Stimulated activated CD4-positive, alpha-beta T cell treated with anti-CD3 and anti-CD28 coated beads, Interleukin-15, amount 100 ng/mL, for 48 hours (primary cell): ENCODE measurements at places on chromosomes 16 and 17.
A peak's percentile ranks its signal among the peaks of the same experiment; 100 is the strongest.

GRCh38 chr17:17356931-17357270, 53.7 kb downstream of the NT5M start:
- no peak for DNase-seq

GRCh38 chr17:68288375-68288774, 2.6 kb downstream of the SLC16A6 start:
- DNase-seq, result no peak

- peak; percentile 43 for DNase-seq
Observed at GRCh38 chr16:89422527-89422904, 67.8 kb downstream of the ANKRD11 start.

DNA sequence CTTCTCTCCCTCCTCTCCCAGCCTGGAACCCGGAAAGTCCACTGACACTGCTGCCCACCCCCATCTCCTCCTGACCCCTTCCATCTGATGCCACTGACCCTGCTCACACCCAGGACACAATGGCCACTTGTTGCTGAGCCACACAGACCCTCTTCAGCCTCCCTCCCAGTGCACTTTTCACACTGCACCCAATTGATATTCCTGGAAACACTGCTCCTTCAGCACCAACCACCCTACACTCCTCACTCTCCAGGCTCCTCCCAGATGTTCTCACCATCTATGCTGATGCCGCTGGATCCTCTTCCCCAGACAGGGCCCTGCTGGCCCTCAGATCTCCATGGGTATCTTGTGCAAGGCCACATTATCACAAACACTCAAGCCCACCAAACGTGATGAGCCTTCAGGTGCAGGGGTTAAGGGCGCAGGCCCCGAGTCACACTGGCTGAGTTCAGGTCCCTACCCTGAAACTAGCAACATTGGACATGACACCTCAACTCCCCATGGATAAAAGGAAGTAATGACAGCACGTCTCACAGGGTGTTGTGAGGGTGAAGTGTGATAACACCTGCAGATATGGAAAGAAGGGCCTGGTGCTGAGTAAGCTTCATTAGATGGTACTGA, 238.1 kb downstream of the ZNF423 start:
- no peak for DNase-seq

- no peak for DNase-seq
Observed at GRCh38 chr17:21186399-21187187, 27.4 kb downstream of the TMEM11 start.

DNA sequence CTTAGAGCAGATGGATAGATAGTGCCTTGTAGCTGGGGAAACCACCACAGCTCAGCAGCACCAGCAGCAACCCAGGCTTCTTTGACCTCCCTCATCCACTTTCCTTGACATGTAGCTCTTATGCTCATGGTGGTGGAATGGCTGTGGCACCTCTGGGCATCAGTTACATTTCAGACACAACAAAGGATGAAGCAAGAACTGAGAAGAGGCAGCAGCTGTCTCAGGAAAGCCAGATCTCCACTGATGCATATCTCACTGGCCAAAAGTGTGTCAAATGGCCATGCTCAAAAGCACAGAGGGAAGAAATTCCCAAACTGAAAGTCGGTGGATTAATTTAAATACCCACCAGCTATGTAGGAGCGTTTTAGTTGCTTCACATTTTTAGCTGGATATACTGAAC, 671.4 kb upstream of the SALL1 start:
- DNase-seq, result no peak

DNA sequence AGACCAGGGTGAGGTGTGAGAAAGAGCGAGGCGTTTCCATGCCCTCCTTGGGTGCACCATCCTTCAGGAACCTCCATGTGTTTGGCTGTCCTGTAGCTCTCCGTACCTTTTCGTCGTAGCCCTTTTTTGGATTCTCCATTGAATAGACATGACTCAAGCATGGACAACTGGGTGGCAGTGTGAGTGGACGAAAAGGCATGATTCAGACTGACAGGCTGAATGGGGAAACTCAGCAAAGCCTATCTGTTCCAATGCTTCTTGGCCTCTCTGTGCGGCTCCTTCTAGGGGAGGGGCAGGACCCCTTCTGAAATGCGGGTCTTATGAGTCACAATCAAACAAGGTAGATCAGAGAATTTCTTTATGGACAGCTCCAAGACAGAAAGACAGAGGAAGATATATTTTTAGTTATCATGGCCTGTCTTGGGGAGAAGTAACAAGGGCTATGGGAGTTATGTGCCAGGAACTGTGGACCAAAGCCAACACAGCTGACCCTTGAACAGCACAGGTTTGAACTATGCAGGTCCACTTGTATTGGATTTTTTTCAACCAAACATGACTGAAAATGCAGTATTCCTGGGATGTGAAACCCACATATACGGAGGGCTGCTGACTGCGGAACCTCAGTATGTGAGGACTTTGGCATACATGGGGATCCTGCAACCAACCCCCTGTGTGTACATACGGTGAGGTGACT, 22.9 kb downstream of the ADORA2B start:
- DNase-seq, result no peak

GRCh38 chr16:88430524-88431446, 22.3 kb upstream of the ZFPM1 start:
- no peak for DNase-seq

DNA sequence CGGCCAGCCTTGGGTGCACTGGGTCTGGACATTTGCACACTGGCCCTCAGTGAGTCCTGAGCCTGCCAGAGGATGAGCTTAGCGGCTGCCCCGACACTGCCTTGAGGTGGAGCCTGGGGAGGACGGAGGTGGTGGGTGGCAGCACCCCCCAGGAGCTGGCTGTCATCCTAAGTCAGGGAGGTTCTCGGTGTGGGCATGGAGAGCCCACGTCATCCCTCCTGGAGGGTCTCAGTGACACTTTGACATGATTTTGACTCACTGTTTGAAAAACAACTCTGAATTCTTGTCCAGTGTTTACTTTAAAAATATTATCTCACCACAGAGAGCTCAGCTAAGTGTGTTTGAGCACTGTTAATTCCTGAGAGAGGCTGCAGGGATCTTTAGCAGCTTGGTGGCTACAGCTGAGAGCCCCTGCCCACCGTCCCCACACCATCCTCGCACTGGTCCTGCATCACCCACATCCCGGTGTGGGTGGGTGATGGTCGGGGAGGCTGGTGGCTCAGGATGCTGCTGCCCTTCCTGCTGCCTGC, 63.1 kb downstream of the BANP start:
- no peak for DNase-seq

GRCh38 chr17:50686494-50687199, 21.1 kb downstream of the ANKRD40 start:
- DNase-seq, result no peak

- no peak for DNase-seq
Observed at GRCh38 chr16:73615071-73615940, 567.4 kb upstream of the ZFHX3 start.

DNA sequence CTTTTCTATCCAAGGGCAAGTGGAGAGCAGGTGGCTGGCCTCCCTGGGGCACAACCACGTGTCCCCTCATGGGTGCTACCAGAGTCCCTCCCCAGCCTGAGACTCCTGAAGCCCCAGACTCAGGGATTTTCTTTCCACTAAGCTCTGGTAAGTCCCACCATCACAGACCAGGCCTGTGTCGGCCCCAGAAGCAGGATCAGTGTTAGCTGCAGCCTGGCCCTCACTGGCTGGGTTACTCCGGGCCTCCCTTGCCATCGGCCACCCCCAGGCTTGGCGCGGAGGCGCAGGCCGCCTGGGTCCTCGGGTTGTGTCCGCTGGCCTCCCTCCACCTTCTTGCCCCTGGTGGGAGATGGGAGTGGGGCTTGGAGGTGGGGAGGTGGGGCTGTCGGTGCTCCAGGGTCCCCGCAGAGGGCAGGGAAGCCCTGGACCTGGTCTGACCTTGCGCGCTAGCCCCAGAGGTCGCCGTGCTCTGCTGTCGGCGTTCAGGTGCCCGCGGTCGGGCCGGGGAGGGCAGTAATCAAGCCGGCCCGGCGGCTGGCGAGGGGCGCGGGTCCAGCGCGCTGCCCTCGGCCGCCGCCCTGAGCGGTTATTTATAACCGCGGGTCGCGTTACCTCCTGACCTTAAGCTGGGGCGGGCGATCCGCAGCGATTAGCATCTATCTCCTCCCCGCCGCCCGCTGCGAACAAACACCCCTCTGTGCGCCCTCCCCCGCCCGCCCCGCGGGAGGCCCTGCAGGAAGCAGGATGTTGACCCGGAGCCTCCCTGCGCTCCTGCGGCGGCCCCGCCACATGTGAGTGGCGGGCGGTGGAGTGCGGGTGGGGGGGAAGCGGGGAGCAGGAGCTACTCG, 78.1 kb upstream of the TOB1 start:
- peak; percentile 51 for DNase-seq

DNA sequence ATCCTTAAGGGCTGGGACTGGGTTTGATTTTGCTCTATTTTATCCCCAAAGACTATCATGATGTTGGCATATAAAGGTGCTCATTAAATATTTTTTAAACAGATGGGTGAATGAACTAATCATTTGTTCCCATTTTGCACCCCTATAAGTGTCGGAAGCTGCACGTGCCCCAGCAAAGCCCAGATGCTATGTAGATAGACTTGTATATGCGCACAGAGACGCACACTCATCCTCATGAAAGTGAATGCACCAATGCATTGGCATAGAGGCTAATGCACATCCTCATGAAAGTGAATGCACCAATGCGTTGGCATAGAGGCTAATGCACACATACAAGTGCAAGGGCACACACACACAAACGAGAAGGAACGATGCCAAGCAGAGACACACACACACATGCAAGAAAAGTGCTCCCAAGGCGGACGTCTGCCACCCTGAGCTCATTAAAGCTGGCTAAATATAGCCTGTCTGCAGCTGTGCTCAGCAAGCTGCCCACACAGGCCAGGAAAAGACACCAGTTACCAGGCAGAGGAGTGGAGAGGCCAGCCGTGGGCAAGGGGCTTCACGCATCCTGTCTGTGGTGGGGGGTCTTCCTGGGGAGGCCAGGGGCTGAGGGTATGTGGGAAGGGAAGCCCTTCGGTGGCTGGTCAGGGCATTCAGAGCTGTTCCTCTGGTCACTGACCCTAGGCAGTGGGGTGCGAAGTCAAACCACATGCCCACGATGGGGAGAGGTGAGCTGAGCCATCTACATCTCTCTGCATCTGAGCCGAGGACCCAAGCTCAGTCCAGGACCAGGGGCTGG, 52.6 kb downstream of the PIMREG start:
- DNase-seq, result no peak

DNA sequence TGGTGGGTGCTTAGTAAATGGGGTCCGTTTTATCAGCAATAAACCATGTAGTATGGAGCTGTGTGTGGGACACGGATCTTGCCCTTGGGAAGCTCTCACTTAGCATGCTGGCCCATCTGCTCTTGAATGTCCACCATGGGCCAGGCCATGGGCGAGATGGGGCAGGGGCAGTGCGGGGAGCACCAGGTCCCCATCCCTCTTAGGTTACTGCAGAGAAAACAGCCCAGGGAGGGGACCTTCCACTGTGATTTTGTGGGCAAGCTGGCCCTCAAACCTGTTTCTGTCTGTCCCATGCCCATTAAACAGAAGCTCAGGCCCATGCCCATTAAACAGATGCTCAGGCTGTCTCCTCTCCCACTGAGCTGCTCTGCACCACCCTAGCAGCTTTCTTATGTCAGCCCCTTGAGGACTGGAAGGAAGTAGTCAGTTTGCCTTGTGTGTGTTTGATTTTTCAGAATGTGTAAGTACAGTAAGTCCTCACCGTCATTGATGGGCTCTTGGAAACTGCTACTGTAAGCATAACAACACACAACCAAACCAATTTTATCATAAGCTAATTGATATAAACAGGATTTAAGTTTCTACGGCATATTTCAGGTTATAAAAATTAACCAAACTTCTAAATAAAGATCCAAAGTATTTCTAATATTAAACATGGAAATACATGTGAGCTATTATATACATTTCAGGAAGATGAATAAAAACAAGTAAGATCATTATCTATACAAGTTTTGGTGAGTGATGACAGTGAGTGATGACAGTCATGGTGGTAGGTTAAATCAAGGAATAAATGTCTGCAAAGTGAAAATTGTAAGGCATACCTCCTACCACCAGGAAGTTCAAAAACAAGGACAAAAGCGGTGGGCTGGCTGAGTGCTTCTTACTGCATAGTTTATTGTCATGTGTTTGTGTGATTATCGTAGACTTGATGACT, 11.5 kb downstream of the MPRIP start:
- DNase-seq, result no peak

- DNase-seq, result peak; percentile 60
Observed at GRCh38 chr16:75305364-75306098, 54.1 kb upstream of the BCAR1 start.

DNA sequence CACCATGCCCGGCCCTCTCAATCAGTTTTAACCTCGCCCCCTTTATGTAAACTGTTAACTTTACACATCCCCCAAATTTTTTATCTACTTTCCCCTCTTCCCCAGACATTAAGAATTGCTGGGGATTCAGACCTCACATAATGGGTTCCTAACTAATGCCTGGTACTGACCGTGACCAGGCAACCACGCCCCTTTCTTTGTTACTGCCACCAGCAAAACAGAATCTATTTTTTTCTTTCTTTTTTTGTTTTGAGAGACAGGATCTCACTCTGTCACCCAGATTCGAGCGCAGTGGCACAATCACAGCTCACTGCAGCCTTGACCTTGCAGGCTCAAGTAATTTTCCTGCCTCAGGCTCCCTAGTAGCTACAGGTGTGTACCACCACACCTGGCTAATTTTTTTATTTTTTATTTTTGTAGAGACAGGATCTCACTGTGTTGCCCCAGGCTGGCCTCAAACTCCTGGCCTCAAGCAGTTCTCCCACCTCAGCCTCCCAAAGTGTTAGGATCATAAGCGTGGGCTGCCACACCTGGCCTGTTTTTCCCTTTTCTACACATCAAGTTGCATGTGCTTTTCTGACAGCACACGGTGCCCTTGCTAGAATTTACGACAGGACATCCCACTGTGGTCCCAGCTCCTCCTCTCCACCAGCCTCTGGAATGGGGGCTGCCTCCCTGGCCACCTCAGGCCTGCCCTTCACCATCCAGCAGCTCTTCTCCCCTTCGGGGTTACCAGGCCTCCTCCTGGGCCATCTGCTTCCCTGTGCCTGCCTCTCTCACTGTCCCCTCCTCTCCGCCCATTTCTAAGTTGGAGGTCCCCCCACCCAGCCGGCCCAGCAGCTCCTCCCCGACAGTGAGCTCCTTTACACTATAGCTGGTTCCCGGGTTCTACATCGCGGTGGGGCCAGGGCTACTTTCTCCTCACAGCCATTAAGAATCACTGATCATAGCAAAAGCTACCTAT, 10.8 kb downstream of the CPNE2 start:
- DNase-seq, result no peak

DNA sequence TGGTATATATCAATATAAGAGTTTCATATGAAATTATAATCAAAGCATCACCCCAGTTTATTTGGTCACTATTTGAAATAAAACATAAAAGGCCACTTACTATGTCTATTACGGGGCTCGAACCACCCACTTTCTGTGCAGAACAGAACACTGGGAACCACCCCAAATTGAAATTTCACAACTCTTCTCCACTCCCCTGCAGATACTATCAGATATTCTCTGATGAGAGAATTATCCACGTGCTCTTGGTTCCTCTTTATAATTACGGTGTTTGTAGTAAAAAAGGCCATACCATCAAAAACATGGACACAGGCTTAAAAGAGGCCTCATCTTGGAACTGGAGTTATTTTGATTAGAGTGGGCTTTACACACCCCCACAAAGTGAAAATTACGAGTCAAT, 82.8 kb downstream of the WDR59 start:
- no peak for DNase-seq

- no peak for DNase-seq
Observed at GRCh38 chr16:69410219-69410990, 14.0 kb upstream of the CYB5B start.

- DNase-seq, result no peak
Observed at GRCh38 chr17:65553646-65554552, 7.5 kb downstream of the AXIN2 start.
